ENCODE measurements at places on chromosomes 5 and 9.

DNA sequence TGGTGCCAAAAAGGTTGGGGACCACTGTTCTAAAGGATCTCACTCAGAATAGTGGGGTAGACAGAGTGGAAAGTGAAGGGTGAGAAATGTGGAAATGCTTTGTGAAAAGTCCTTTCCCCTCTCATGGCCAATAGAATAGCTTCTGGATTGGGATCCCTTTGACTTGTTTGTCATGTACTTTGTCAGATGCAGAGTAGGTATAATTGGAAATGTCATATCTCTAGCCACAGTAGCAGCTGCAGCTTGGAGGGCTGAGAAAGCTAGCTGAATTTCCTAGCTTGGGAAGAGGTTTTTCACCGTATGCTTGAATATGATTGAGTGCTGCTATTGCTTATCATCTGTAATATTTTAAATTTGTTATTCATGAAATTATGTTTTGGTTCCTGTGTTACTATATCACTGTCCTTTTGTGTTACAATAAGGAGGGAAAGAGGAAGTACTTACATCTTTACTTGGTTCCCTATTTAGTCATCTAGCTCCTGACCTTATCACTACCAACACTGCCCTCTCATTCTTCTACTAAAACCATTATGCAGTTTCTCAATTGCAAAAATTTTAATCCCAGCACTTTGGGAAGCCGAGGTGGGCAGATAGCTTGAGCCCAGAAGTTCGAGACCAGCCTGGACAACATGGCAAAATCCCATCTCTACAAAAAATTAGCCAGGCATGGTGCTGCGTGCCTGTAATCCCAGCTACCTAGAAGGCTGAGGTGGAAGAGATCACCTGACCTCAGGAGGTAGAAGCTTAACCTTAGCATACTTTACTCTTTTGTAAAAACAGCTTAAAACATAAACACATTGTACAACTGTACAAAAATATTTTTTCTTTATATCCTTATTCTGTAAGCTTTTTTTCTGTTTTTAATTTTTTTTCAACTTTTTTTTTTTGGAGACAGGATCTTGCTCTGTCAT, 12.4 kb downstream of the SLC30A5 start:
- no peak for DNase-seq

- DNase-seq: no peak
Observed at GRCh38 chr5:90438100-90438499, 28.5 kb upstream of the CETN3 start.

GRCh38 chr9:132175431-132175830, 13.6 kb downstream of the NTNG2 start:
- DNase-seq: no peak

GRCh38 chr5:39783756-39784421, 359.1 kb upstream of the DAB2 start:
- DNase-seq: no peak

DNA sequence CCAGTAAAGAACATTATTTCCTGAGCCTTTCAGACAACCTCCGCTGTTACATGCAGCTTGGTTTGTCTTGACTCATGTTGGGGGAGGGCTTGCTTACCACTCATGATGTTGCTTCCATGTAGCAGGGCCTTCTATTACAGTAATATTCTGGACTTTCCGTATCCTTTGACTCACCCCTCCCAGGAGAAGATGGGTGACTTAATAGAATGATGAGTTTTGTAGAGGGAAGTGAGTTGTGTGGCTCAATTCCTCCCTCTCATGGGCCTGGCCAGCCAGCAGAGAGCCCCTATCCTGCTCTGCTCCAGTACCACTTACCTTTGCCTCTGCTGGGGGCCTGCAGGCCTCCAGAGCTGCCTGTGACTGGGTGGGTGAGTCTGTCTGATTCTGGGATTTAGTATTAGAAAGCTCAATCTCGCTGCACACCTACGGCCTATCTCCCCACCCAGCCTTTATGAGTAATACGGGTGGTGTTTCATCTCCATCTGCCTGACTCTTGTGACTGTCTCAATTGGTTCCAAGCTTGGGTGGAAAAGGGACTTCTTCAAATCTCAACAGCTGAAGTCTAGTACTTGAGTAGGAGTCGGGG, 52.6 kb upstream of the KLF9 start:
- DNase-seq: no peak

- DNase-seq: no peak
Observed at GRCh38 chr5:94081088-94081487, 339.7 kb upstream of the POU5F2 start.

DNA sequence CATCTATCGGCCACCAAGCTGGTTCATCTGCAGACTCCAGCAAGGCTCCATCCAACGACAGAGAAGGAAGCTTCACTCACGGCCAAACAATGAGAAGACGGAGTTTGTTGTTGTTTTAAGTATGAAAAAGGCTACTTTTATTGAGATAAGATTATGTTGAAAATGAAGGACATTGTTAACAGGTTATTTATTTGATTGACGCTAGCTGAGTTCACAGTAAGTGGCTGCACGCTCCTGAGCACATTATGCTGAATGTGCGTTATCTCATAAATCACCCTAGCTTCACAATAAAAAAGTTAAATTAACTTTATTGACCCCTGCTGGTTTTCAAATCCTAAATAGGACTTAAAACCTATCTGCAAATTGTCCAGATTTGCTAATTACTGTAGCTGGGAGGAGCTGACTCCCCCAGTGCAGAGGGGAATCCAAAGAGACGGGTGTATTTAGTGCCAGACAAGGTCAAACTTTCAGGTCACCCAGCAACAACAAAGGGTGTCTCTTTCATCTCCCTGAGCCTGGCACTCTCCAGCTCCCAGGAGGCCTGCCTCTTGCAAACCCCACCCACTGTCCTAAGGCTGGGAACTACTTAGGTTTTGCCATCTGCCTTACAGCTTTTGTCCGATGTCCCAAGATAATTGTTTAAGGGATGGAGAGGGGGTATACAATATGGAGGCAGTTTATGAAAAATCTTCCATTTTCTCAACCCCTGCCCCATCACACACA, 129.2 kb downstream of the ZDHHC21 start:
- DNase-seq: no peak

- DNase-seq: no peak
Observed at GRCh38 chr5:56155992-56156584, 77.0 kb downstream of the ANKRD55 start.

GRCh38 chr9:114121227-114122135, 22.4 kb upstream of the KIF12 start:
- DNase-seq: no peak

DNA sequence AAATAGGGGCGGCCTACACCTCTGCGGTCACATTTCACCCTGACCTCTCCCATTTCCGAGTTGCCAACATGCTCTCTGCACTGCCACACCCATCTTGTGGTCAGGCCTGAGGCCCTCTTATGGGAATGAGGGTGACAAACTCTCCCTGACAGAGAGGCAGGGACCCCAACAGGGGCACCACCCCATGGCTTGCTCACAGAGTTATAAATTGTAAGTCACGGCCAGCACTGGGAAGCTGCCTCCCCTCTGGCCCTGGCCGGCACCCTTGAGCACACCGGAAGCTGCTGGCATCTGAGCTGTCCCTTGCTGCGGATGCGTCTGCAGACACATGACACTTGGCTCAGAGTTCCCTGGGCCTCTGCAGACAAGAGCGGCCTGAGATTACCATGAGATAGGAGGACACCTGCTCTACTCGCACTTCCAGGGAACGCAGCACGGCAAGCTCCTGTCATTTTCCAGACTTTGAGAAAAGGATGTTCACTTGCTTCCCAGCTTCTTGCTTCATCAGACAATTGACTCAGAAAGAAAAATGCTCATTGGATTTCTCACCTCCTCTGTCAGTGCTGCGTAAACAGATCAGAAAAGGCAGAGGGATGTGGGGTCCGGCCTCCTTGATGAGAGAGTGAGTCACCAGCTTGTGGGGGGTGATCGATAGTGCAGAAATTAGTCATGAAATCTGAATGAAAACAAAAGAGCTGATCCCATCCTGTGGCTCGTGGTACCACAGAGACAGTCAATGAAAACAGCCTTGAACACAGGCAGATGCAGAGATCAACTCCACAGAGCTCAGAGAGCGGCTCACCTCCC, 269.8 kb downstream of the SYK start:
- DNase-seq: peak; percentile 35

DNA sequence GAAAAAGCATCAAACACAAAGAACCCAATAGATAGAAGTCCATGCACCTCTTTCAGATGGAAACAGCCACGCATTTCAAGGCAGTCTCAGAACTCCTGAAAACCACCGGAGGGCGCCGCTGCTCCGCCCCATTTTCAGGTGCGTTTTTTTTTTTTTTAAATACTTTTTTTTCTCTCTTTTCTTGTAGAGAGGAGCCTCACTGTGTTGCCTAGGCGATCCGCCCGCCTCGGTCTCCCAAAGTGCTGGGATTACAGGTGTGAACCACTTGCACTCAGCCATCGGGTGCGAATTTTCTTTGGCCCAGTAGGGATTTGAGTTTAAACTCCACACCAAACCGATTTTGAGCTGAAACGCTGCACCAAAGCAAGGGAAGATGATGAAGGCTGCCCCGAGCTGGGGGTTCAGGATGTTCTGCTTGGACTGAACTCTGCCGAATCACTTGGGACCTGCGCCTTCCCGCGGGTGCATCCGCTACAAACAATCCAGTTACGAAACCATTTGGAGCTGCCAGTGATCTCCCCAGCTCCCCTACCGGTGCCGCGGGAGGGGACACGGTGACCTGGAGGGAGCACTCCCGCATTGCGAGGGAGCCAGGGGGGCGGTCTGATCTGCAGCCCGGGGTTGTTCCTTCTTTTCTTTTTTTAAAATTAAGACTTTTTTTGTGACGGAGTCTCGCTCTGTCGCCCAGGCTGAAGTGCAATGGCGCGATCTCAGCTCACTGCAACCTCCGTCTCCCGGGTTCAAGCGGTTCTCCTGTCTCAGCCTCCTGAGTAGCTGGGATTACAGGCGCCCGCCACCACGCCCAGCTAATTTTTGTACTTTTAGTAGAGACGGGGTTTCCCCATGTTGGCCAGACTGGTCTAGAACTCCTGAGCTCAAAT, 1.4 kb downstream of the PTGR1 start:
- DNase-seq: peak; percentile 35

DNA sequence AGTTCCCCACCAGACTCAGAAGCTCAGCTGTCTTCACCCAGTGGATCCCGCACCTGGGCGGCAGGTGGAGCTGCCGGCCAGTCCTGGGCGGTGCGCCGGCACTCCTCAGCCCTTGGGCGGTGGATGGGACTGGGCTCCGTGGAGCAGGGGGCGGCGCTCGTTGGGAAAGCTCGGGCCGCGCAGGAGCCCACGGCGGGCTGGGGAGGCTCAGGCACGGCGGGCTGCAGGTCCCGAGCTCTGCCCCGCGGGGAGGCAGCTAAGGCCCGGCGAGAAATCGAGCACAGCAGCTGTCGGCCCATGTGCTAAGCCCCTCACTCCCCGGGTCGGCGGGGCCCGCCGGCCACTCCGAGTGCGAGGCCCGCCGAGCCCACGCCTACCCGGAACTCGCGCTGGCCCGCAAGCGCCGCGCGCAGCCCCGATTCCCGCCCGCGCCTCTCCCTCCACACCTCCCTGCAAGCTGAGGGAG, 560.0 kb downstream of the BRINP1 start:
- no peak for DNase-seq

DNA sequence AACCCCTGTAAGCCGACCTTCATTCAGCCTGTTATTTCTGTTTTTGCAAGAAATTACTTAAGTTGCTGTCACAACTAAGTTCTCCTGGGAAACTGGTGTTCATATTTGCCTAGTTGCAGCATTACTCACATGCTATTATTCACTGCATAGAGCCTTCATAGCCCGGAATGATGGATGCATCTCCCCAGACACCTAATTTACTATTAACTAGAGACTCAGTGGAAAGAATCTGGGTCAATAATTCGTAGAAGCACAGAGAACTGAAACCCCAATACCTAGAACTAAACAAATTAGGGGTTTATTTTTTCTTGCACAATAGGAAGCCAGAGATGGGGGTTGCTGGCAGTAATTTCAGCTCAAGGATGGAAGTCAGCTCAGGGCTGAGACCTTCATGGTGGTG, 45.7 kb upstream of the FAM170A start:
- DNase-seq: no peak

GRCh38 chr5:33401482-33402390, 39.0 kb upstream of the TARS1 start:
- no peak for DNase-seq

DNA sequence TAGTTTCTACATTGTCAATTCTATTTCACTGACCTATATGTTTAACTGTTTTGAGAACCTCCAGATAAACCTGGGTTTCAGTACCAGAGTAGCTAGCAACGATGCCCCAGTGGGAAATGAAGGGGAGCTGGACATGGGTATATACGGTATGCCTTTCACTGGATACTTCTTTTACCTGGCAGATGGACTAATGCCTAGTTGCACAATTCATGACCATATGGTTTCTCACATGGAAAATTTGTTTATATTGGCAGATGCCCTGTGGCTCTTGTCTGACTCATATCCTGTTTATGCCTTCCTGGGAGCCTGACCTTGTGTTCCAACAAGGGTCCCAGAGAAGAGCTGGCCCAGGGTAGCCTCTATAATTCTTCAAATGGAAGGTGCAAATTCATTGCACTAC, 144.1 kb downstream of the MAT2B start:
- no peak for DNase-seq

DNA sequence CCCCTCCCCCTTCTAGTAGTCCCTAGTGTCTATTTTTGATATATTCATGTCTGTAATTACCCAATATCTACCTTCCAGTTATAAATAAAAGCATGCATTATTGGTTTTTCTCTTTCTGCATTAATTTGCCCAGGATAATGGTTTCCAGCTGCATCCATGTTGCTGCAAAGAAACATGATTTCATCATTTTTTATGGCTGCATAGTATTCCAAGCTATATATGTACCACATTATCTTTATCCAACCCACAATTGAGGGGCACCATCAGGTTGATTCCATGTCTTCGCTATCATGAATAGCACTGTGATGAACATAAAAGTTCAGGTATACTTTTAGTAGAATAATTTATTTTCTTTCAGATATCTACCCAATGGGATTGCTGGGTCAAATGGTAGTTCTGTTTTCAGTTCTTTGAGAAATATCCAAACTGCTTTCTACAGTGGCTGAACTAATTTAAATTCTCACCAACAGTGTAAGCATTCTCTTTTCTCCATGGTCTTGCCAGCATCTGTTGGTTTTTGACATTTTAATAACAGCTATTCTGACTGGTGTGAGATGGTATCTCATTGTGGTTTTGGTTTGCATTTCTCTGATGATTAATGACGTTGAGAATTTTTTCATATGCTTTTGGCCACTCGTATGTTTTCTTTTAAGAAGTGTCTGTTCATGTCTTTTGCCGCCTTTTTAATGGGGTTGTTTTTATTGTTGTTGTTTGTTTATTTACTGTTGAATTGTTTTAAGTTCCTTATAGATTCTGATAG, 746.1 kb upstream of the MEF2C start:
- no peak for DNase-seq

DNA sequence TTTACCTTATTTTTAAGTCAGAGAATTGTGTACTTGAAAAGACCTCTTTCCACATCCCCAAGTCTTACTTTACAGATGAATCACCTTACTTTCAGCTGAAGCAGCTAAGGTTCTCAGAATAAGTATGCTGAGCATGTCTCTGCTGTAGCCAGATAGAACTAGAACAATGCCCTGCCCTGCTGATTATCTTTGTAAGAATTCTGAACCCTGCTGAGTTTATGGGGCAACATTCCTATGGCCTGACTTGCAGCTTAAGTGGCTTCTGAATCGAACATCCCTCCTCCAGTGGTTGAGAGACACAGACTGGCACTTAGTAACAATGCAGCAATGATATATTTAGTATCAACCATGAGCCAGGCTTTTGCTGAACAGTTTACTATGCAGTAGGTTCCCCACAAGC, 592.0 kb upstream of the WWC1 start:
- DNase-seq: no peak
